ENCODE measurements at places on chromosomes 13 and 19.

DNA sequence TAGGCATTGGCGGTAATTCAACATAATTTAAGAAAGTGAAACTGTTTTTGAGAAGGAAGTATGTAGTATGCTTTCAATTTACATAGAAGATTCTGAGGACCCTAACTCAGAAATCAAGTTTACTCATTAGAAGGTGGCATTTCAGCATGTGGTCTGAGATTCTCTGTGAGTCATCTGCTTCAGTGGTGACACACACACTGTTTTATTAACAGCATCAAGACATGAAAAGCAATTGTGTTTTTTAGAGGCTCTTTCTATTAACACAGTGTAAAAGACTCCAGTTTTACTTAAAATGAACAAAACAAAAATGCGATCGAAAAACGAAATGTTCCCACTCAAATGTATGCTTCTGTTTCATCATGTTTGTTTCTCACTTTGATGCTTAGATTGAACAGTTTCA lies 802.1 kb upstream of the SLITRK6 start:
- DNase-seq = no peak

DNA sequence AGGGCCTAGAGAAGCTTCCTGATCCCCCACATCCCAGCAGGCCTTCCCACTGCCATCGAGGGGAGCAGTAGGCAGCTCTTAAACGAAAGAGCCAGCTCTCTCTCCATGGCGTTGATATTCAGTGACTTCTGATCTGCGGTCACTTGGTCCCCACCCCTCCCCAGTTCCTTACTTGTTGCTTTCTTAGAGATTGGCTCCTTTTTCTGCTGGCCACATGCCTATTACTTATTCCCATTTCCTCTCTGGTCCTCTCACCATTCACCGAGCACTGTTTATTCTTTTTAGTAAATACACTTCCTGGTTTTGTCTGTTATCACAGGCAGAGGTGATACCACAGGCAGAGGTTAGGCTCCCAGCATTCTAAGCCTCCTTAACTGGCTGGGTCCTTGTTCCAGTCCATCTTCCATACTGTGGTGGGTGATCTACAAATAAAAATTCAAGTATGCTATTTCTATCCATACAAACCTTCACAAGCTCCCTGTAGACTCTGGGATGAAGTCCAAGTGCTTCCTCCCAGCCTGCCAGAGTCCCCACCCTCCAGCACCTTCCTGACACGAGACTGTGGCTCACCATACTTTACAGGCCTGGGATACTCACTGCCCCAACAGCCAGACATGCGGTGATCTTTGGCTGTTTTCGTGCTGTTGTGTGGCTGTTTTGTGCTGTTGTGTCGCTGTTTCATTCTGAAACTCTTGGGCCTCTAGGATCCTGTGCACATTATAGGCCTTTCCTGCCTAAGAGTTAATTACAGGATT lies 315.9 kb downstream of the ATP8A2 start:
- DNase-seq = no peak

- peak; percentile 18 for DNase-seq
These were observed at the start of gene UNC13A for GRCh38 chr19:17687857-17688784. Gene UNC13A (minus strand): TSS chr19:17688354. CDS start chr19:17688199, 155 bp downstream.

- no peak for DNase-seq
These were observed 88.8 kb downstream of the ANKRD10 start for GRCh38 chr13:110826101-110826500.

DNA sequence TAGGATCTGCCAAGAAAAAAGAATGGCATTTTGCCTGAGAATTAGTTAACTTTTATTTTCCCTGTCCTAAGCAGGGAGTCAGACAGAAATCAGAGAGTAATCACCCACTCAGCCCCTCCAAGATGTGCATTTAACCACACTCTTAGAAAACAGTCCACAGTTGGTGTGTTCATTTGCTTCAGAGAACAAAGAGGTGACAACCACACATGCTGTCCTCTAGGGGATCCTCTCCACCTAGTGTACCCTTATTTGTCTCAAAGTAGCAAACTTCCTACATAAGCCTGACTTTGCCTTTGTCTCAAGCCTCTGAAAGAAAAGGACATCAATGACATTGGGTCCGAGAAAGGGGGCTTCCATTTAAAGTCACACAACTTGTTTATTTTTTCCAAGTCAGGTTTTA lies 107.0 kb upstream of the RFC3 start:
- no peak for DNase-seq

DNA sequence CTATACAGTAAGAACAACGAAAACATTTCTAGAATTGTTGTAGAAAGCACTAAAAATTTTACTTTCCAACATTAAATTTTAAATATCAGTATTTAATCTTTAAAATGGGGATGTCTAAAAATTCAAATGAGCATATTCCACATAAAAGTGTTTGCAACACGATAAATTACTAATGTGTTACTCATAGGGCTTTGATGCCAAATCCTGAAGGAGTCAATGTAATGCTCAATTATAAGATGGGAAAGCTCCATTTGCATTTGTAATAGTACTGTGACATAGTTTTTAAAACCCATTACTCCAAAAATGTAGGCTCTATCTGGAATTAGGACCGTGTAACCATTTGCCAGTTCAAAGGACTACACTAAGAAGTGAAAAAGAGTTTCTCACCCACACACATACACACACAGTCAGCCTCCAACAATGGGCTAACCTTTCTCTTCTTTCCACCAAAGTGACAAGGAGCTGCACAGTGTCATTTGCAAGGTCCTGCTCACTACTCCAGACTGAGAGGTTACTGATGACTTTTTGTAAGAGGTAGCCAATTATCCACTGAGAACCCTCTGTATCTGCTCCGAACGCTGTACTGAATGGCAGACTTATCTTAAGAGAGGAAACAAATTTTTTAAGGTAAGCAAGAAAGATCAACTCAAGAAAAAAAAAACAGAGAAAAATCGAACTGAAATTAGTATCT lies 26.1 kb upstream of the EEF1AKMT1 start:
- no peak for DNase-seq

DNA sequence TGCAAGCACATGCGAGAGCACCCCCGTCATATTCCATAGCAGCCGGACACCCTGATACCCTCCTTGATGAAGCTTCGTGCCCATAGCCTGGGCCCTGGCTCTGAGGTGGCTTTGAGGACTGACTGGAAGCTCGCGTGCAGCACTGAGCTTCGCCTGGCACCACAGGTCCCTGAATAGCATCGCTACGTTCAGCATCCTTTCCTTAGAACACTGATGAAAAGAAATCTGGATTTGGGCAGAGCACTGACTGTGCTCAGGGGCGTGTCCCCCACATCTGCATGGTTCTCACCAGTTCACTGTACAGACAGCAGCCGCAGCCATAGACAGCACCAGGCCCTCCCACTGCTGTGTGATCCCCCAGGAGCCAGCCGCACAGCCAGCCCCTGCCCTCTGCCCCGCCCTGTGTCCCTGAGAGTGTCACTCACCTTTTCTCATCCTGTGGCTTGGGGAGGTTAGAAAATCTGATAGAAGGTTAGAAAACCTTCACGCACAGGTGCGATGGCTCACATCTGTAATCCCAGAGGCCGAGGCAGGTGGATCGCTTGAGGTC lies 49.3 kb upstream of the SPACA7 start:
- DNase-seq = no peak

DNA sequence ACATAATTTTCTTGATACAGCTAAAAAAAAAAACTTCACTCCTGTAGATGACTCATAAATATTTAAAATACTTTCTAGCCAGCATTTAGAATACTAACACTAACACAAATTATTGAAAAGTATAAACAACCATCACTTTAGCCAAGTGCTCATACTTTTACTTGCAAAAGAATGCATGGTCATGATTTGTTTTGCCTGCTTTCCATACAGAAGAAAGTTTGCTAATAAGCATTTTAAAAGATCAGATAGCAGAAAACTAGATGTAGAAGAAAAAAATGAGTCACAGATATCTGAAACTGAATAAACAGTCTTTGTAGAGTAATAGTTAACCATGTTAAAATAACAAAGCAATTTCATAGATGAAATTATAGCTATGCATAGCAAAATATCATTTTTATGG lies 2280.4 kb upstream of the PCDH20 start:
- no peak for DNase-seq

DNA sequence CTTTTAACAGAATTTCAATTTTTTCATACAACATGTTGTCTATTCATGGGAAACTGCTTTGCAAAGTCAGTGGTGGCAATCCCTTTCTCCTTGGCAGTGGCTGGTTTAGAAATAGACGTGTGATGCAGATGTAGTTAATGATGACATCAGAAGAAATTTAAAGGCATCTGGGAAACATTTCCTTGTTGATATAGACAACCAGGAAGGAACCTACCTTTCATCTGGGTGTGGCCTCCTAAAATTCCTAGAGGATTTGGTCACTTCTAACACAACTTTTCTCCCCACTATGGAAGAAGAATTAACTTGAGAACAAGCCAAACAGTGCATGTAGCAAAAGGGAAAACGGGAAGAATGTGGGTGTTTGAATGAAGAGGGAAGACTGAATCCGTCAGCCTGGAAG lies 102.8 kb downstream of the EFNB2 start:
- no peak for DNase-seq

GRCh38 chr13:61084988-61085387 lies 330.7 kb downstream of the PCDH20 start:
- no peak for DNase-seq

DNA sequence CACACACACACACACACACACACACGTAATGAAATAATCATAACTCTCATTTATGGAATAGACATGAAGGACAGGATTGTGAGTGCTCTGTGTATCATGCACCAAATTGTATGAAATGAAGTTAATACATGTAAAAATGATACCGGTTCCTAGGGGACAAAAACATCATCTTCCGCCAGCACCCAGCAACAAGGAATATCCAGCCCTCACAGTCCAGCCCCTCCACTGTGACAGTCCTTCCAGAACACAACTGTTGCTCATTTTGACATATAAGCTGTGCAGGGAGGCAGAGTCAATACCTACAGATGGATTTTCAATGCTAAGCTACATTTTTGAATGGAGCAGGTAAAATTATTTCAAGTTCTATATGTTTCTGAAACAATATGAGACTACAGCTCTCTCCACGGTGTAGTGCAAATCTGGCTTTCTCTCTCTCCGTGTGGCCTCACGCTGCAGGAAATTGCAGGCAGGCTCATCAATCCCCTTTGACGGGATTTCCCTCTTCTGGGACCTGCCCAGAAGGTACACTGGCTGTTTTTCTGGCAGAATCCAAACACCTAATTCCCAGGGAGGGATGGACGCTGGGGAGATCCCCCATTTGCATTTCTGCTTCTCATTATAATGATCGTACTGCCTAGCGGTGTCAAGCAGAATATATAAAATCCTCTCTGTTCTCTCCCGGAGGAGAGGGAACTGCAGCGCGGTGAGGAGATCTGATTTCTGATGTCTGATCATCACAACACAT lies 494.0 kb downstream of the LIG4 start:
- DNase-seq = no peak

- peak; percentile 87 for DNase-seq
These were observed 51.3 kb downstream of the CELF5 start for GRCh38 chr19:3275583-3276340.

Data from activated T-cell treated with anti-CD3 and anti-CD28 coated beads for 1 hour (primary cell).